ENCODE measurements at places on chromosomes 11 and 22. TPM values are rescaled to one million over a fixed set of nuclear protein-coding genes. Genes with fewer than 3 reads are reported as not detected.

The GCAT gene
- 12.0 TPM for total RNA-seq

The TBCEL gene
- 16.1 TPM for total RNA-seq

The C1QTNF5 gene
- not detected for total RNA-seq

The HOATZ gene
- not detected for total RNA-seq

The ALDH3B1 gene
- not detected for total RNA-seq

The PRAME gene
- total RNA-seq: not detected

The ADORA2A gene
- 25.3 TPM for total RNA-seq

The PNPLA3 gene
- total RNA-seq: not detected

The PHLDA2 gene
- 0.35 TPM for total RNA-seq

The L3MBTL2 gene
- total RNA-seq: 37.0 TPM

The OR52N4 gene
- 0.89 TPM for total RNA-seq

The RPUSD4 gene
- total RNA-seq: 30.7 TPM

The PIK3C2A gene
- total RNA-seq: 19.8 TPM

The CARD18 gene
- not detected for total RNA-seq

The NRIP3 gene
- total RNA-seq: 0.75 TPM

The TSKU gene
- 0.99 TPM for total RNA-seq

The DNHD1 gene
- 18.0 TPM for total RNA-seq

The CTSD gene
- 140 TPM for total RNA-seq

The PNPLA5 gene
- total RNA-seq: not detected

The KBTBD4 gene
- 20.3 TPM for total RNA-seq

The CYP2D6 gene
- total RNA-seq: 6.6 TPM

The INPPL1 gene
- 122 TPM for total RNA-seq

The SOX6 gene
- total RNA-seq: not detected

The MMP27 gene
- not detected for total RNA-seq

The BAIAP2L2 gene
- 0.50 TPM for total RNA-seq

The LRP4 gene
- total RNA-seq: 0.02 TPM

The NOX4 gene
- total RNA-seq: not detected
